ENCODE measurements at places on chromosomes 3 and 15.

DNA sequence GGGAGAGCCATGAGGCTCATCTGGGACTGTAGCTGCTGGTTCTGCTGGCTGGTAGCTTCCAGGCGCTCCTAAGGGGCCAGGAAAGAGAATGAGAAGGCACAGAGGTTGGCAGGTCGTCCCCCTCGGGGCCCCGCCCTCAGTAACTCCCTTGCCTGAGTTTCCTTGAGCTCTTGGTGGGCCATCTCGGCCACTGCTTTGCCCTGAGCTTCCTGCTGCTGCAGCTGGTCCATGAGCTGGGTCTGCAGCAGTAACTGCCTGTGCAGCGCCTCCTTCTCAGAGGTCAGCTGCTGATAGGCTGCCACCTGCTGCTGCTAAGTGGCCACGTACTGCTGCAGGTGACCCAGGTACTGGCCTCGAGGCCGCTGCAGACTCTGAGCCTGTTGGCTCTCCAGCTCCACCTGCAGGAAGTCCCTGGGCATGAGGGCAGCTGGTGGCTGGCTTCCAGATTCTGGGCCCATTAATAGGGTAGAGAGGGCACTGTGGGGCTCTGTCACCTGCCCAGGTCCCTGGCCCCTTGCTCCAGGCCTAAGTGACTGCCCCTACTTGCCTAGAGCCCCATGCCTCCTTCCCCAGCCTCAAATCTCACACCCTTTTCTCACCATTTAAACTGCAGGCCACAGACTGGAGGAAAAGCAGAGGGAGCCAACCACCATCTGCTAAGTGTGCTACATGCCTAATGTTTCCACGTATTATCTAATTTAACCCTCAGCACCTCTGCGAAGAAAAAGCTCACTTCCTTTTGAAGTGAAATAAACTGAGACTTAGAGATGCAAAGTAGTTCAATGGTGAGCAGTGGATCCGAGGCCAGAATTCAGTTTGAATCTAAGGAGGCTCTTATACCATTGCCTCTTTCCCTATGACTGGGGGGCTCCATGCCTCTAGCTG lies 10.8 kb upstream of the VPS33B start:
- no peak for DNase-seq

- DNase-seq = no peak
Measured at GRCh38 chr3:156819842-156820691, 6.1 kb upstream of the LEKR1 start.

GRCh38 chr3:193688834-193689714 lies 96.1 kb downstream of the OPA1 start:
- no peak for DNase-seq

GRCh38 chr3:73783811-73784210 lies 159.1 kb upstream of the PDZRN3 start:
- DNase-seq = no peak

DNA sequence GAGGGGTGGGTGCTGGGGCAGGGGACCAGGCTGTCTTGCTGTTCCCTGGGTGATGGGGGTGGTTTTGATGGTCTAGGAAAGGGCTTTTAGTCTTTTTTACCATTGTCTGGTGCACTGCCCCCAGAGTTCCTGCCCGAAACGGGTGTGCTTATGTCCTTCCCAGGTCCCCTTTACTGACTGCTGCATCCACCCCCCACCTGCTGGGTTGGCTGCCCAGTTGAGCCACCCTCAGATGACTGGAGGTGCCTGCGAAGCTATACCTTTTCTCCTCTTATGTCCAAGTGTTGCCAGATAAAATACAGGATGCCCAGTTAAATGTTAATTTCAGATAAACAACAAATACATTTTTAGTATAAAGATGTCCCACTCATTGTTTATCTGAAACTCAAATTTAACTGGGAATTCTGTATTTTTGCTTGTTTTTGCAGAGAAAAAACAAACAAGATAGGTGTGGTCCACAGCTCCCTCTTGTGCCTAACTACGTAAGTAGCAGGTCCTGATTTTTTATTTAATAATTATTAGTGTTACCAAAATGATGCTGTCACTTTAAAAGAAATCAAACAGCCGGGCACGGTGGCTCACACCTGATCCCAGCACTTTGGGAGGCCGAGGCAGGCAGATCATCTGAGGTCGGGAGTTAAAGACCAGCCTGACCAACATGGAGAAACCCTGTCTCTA lies 6.1 kb upstream of the RPP14 start:
- no peak for DNase-seq

GRCh38 chr3:197195326-197195725 lies 103.1 kb downstream of the DLG1 start:
- no peak for DNase-seq

- no peak for DNase-seq
Measured at GRCh38 chr3:39232859-39233258, 40.5 kb upstream of the XIRP1 start.

DNA sequence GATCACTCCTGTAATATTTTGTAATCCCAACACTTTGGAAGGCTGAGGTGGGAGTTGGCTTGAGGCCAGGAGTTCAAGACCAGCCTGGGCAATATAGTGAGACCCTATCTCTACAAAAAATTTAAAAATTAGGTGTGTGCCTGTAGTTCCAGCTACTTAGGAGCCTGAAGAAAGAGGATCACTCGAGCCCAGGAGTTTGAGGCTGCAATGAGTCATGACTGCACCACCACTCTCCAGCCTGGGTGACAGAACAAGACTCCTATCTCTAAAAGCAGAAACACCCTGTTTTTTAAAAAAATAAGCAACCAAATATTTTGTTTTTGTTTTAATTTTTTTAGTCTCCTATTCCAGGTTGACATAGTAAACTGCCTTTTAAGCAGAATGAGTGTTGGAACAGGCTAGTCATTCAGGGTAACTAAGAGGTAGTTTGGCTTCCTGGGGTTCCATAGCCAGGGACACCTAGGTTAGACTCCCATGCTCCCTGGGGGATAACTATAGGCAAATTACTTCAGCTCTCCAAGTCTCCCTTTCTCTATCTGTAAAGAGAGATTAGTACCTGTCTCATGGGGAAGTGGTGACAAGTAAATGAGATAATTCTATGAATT lies 114.6 kb upstream of the C15orf61 start:
- no peak for DNase-seq

- no peak for DNase-seq
Measured at GRCh38 chr15:60426870-60427508, 29.2 kb upstream of the ANXA2 start.

DNA sequence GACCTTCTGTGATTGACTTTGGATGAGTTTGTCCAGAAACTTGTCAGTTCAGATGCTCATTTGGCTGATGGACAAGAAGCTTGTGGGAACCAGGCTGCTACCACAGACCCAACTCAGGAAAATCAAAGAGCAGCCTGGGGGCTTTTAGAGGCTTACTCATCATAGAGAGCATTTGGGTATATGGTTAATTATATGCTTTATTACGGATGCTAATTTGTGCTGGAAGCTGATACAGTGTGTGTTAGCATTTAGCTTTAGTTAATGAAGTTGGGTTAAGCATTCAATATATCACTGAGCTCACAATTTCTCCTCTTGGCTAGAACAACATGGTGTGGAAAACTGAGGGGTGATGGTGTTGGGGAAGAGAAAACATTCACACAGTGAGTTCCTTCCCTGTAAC lies 664.2 kb upstream of the CFAP20DC start:
- no peak for DNase-seq

- DNase-seq = no peak
Measured at GRCh38 chr3:140365872-140366697, 311.8 kb upstream of the TRIM42 start.

DNA sequence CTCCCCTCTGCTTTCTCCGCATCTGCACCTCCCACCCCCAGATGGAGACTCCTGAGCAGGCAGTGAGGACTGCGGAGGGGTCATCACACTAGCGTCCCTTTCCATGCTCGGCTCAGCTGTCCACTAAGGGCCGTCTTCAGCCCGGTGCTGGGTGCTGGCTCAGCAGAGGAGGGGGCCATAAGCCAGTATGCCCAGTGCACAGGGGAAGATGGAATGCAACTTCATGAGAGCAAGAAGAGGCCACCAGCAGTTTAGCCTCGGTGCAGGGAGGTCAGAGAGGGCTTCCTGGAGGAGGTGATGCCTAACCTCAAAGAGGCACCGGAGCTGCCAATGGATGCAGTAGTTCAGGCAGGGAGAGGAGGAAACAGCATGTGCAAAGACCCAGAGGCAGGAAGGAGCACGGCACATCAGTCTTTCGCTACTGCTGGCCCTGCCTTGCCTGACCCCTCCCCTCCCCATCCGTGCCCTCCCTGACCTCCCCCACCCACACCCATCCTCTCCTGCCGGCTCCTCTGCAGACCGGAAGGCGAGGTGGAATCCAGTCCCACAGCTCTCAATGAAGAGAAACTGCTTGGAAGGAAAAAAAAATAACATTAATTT lies 15.2 kb upstream of the PLXND1 start:
- DNase-seq = no peak

- DNase-seq = no peak
Measured at GRCh38 chr3:141845407-141846049, 30.9 kb upstream of the ATP1B3 start.
